ENCODE measurements at places on chromosomes 7 and 10.

GRCh38 chr7:8232999-8233847, 28.7 kb downstream of the ICA1 start:
- DNase-seq, result no peak

GRCh38 chr7:127594490-127594889, 954 bp downstream of the FSCN3 start:
- no peak for DNase-seq

- no peak for DNase-seq
These were observed 166.7 kb downstream of the TCERG1L start for GRCh38 chr10:131144711-131145375.

- no peak for DNase-seq
These were observed 173.6 kb downstream of the PTPRN2 start for GRCh38 chr7:158414002-158414401.

- DNase-seq, result no peak
These were observed 4.6 kb downstream of the SGMS1 start for GRCh38 chr10:50619166-50619565.

DNA sequence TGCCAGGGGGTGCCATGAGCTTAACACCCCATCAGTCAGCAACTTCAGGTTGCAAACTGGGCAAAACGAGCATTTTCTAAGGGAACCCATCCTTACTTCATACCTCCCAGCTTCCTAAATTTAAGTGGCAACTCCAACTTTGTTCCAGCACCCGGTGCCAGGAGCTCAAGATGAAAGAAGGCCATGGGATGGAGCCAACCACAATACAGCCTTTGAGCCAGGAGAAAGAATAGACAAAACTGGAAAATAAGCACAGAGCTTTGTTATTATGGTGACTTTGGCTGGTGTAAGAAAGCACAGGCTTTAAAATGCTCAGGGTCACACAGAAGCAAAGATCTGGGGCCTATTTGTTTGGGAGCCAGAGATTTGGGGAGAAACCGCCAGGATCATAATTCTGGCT, 388.7 kb upstream of the MGMT start:
- DNase-seq, result no peak

- DNase-seq, result peak; percentile 86
These were observed 1064.6 kb upstream of the LRRTM3 start for GRCh38 chr10:65861249-65861648.

DNA sequence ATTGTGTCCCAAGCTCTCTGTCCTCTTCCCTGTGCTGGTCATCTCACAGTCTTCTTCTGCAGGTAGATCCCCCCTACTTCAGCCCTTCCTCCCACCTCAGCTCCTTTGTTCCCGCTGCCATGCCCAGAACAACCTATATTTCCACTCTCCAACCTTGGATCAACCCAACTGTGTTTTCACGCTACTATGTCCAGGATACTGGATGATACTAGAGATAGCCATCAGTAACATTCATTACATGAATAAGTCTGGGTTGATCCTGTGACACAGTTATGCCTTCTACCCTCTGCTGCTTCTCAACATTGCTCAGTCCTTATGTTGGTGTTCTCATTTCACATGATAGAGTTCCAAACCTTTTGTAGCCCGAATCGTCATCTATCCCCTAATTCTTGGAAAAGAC, 286.4 kb downstream of the ZEB1 start:
- no peak for DNase-seq

DNA sequence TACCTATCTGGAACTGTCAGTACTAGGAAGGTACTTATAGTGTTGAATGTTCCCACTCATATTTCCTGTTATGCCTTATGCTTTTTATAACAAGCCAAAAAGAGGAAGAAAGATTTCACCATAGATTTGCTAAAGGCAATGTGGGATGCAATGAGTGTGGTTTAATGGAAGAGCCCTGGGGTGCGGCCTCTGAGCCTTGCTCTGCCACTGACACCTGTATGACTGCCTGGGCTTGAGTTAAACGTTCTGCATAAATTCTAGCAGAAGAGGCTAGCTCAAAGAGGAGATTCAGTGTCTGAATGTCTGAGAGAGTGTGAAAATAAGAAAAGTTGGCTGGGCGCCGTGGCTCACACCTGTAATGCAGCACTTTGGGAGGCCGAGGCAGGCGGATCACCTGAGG, 143.8 kb downstream of the TPST1 start:
- no peak for DNase-seq

DNA sequence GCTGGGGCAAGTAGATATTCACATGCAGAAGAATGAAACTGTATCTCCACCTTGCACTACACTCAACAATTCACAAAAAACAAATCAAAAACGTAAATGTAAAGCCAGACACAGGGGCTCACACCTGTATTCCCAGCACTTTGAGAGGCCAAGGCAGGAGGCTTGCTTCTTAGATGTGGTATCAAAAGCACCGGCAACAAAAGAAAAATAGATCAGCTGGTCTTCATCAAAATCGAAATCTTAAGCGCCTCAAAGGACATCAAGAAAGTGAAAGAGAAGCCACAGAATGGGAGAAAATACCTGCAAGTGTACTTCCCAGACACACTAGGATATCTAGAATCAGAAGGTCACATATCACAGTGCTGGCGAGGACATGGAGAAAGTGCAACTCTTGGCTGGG, 31.3 kb downstream of the GPER1 start:
- DNase-seq, result no peak

- DNase-seq, result no peak
These were observed 7.8 kb downstream of the SHH start for GRCh38 chr7:155804431-155804831.

DNA sequence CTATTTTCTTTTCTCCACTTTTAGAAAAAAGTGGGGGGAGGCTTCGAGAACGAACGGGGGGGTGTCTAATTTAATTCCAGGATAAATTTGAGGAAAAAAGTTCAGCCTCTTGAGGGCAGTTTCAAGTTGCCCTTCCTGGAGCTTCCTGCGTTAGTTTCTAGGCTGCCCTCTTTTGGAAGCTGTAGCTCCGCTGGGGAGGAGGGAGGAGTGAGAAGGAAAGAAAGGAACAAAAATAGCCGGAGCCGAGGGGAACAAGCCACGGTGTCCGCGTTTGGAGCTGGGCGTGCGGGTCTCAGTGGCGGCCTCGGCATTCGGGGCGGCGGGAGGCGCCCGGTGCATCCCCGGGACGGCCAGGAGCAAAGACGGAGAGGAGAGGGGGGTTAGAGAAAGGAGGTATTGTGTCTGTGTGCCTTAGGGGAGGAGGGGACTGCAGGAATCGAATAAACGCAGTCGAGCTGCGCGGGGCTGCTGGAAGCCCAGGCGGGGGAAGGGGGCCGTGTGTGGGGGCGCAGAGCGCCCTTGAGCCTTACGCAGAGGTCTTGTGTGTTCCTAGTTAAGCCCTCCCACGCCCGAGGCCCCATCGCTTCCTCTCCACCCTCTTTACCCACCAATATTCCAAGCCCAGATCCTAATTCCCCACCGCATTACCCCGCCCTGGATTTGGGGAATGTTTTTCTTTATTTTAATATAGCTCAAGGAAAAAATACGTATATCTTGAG, 2.0 kb upstream of the TNRC18 start:
- no peak for DNase-seq

DNA sequence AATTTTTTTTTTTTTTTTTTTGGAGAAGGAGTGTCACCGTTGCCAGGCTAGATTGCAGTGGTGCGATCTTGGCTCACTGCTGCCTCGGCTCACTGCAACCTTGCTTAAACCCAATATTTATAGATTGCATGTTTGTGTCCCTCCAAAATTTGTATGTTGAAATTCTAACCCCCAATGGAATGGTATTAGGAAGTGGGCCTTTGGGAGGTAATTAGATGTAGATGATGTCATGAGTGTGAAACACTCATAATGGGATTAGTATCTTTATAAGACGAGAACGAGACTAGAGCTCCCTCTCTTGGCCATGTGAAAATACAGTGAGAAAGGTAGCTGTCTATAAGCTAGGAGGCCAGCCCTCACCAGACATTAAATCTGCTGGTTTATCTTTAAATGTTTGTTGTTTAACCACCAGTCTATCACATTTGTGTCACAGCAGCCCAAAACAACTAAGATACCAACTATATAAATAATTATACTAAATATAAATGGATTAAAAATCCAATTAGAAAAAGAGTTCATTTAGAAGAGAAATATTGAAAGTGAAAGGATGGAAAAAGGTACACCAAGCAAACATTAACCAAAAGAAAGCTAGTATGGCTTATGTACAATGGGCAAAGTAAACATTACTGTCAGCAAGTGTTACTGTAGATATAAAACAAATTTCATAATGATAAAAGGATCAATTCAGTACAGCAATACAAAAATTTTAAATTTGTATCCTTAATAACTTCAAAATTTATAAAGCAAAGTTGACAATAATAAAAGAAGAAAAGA, 9.3 kb downstream of the TCAF1 start:
- DNase-seq, result no peak

GRCh38 chr10:1284076-1284475, 227.9 kb downstream of the WDR37 start:
- DNase-seq, result no peak

- DNase-seq, result peak; percentile 16
These were observed 162.8 kb upstream of the CSTF2T start for GRCh38 chr10:51862149-51862548.

- DNase-seq, result no peak
These were observed 415.8 kb upstream of the MKI67 start for GRCh38 chr10:128541926-128542475.

GRCh38 chr7:151926336-151926712, 29.9 kb upstream of the GALNTL5 start:
- DNase-seq, result no peak

DNA sequence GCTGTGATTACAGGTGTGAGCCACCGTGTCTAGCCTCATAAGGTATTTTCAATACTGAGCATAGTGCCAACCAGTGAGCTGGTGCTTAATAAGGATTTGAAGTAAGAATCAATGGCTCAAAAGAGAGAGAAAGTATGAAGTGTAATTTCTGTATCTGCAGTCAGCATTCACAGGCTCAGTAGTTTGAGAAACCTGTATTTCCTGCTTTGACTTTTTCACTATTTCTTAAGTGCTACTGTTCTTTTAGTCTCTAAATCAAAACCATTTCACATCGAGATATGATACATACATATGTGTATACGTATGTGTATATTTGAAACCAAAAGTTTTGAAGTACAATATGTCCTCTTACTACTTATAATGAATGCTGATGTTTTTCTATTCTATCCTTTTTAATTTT, 189.9 kb downstream of the PPP1R9A start:
- no peak for DNase-seq

- peak; percentile 49 for DNase-seq
These were observed 154.9 kb downstream of the GLI3 start for GRCh38 chr7:42082144-42082543.

Data from kidney epithelial cell (primary cell).